Karpas-422 (cell line): ENCODE measurements at places on chromosomes 7 and 10. TPM values are rescaled to one million over a fixed set of nuclear protein-coding genes. Genes with fewer than 3 reads are reported as not detected.

KAZALD1 gene
- 21.5 and 50.1 TPM in 2 replicates for total RNA-seq

PRKCQ gene
- not detected in 2 replicates for total RNA-seq

SKIDA1 gene
- total RNA-seq: 0.22 and 1.5 TPM in 2 replicates

HOXA1 gene
- 4.1 and 4.4 TPM in 2 replicates for total RNA-seq

NPC1L1 gene
- not detected in 2 replicates for total RNA-seq

CALHM1 gene
- total RNA-seq: 0.30 and 0.61 TPM in 2 replicates

DNA sequence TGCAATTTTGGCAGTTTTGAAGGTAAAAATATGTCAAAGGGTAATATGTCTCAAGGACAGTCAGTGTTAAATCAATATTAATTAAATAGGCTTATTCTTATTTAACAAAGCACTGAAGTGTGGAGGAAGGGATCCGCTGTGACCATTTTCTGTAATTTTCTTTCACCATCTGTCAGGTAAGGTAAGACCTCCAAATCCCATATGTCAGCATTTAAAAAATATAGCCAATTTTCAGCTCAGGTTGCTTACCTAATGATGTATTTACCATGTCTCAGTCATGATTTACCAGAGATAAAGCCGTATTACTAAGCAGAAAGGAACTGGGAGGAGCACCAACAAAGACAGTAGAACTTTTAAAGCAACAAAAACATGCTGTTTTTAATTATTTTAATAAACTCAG lies 683.9 kb downstream of the CCSER2 start:
- no peak overlapping the region for H3K27ac ChIP-seq
- H3K4me3 ChIP-seq: no peak overlapping the region
- no peaks in the 10 kb centered on the region for H3K4me1 ChIP-seq
- no peaks in the 10 kb centered on the region for H3K27me3 ChIP-seq
- no peaks in the 10 kb centered on the region for H3K36me3 ChIP-seq

DNA sequence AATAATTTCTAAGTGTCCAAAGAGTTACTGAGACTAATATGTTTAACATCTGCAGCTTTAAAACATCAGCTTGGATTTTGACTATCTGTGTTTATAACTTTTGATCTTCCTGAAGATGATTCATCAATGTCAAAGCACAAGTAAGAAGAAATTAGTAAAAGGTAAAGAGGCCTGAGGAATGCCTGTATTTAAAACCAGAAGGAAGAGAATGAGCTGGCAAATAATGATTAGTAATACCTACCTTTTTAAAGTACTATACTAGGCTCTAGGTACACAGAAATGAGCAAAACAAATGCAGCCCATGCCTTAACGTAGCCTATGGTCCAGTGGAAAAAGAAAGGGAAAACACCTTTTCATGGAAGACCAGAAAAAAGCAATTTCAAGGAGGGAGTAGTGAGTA lies 158.0 kb downstream of the KCND2 start:
- H3K4me1 ChIP-seq: no peaks in the 10 kb centered on the region
- no peak overlapping the region for H3K4me3 ChIP-seq
- DNase-seq: no peak
- no peaks in the 10 kb centered on the region for H3K27me3 ChIP-seq
- H3K27ac ChIP-seq: no peak overlapping the region

GRCh38 chr7:3760651-3761050 lies 459.6 kb downstream of the SDK1 start:
- no peak overlapping the region for H3K27ac ChIP-seq
- H3K4me3 ChIP-seq: no peak overlapping the region
- no peaks in the 10 kb centered on the region for H3K27me3 ChIP-seq
- peaks cover 6% of the 10 kb centered on the region; the same call in 1 of the 2 replicates for H3K4me1 ChIP-seq

DNA sequence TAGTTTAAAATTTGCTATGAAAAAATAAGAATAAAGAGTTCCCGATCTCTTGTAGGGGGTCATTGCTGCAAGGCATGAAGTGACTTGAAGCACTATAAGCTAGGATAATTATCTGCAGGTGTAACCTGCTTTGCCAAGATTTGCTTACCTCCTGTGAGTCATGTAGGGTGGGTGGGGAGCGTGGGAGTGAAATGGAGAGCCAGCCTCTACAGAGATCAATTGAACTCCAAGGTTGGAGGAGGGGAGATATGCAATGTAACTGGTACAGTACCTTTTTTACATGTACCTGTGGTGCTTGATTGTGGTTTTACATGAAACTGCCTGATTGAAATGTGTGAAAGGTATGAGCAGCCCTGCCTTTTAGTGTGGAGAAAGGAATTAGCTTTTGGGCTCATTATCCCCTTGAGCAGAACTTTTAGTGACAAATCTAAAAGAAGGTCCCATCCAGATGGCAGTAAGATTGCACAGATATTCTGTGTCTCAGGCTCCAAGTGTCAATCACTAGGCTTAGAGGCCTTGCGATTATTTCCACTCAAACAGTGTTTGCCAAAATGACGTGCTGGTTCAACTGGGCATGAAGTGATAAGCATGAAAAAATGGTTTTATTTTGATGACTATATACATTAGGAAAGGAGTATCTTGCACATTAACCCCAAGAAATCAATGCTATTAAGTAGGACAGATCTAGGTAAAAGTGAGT lies 138.6 kb upstream of the GRB10 start:
- H3K27me3 ChIP-seq: no peaks in the 10 kb centered on the region
- H3K27ac ChIP-seq: no peak overlapping the region
- H3K4me3 ChIP-seq: no peak overlapping the region
- DNase-seq: no peak

DNA sequence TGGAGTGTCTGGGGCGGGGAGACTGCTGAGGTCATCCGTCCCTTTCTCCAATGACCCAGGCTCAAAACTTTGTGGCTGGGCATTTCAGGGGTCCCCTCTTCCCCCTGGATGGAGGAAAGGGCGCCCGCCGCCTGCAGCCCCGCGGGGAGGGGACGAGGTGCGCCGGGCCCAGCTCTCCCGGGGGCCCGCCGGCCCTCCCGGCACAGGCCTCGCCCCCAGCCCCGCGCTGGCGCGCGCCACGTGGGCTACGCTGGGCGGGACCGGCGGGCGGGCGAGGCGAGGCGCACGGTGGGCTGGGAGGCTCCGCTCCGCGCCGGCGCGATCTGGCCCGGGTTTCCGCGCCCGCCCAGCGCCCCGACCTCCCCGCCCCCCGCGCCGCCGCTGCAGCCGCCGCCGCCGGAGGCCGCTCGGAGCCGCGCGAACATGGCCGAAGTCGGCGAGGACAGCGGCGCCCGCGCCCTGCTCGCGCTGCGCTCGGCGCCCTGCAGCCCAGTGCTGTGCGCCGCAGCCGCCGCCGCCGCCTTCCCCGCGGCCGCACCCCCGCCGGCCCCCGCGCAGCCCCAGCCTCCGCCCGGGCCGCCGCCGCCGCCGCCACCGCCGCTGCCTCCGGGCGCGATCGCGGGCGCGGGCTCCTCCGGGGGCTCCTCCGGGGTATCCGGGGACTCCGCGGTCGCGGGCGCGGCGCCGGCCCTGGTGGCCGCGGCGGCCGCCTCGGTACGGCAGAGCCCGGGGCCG lies at the start of gene FOXK1:
FOXK1 (plus strand) TSS at position 410 of the 735 bp plus-strand sequence; CDS start at position 424, 14 bp downstream.
- peak; percentile 93 for DNase-seq
- 0 out of 2 replicates have a peak within 1 kb of the TSS, but pooled peaks have one; percentile 34 for H3K27ac ChIP-seq
- H3K4me3 ChIP-seq: peak within 1 kb of the TSS; percentile 100
- H3K36me3 ChIP-seq: peaks cover 4% of the 10 kb centered on the region; the same call in 1 of the 2 replicates

DNA sequence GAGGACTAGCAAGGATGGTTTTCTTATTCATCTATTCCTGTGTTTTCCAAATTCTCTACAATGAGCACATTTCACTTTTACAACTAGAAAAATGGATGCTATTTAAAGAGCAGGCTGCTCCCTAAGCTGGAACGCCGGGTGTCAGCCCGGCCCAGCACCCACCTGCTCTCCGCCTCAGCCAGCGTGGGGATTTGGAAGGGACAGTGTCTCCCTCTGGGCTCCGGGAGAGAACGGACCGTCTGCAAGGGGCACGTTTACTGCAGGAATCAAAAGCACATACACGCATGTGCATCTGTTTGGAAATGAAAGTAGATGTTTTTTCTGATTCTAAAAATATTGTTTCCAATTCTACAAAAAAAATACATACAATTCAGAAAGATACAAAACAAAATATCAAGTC lies 2.3 kb upstream of the JAKMIP3 start:
- H3K36me3 ChIP-seq: no peaks in the 10 kb centered on the region
- H3K4me3 ChIP-seq: no peak overlapping the region
- no peak overlapping the region for H3K27ac ChIP-seq
- H3K4me1 ChIP-seq: no peaks in the 10 kb centered on the region
- DNase-seq: no peak

GRCh38 chr7:30654296-30655090 lies 27.8 kb downstream of the CRHR2 start:
- no peaks in the 10 kb centered on the region for H3K36me3 ChIP-seq
- no peaks in the 10 kb centered on the region for H3K27me3 ChIP-seq
- no peak for DNase-seq
- no peaks in the 10 kb centered on the region for H3K4me1 ChIP-seq
- no peak overlapping the region for H3K4me3 ChIP-seq
- H3K27ac ChIP-seq: no peak overlapping the region

DNA sequence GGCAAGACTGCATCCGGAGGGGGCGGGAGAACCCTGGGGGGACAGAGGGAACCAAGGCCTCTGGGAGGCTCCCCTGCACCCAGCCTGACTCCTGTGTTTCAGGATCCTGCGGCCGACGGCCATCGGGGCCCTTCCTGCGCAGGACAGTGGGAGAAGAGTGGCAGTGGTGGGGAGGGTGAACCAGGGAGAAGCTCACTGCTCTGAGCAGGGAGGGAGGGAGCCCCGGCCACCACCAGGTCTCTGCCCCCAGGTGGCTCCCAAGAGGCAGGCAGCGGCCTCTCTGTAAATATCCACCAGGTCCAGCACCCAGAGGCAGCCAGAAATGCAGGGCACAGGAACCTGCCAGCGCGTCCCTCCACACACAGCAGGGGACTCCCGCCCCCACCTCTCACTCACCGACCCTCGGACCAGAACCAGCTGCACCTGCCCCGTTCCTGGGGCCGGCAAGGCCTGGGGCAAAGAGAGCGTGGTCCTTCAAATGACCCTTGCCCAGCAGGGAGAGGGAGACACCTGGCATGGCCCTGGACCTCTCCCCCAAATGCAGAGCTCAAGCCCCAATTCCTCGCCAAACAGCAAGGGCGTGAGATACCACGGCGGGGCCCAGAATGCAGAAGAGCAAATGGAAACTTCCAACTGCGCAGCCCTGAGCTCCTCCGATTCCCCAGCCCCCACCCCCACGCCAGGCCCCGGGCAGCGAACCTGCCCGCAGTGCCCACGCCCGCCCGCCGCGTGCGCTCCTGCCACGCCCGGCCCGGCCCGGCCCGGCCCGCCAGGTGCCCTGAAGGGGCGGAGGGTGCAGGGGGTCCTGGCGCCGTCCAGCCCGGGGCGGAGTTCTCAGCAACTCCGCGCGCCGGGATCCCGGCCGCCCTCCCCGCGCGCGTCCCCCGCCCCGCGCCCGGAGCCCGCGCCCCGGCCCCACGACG lies 805 bp downstream of the RASGEF1A start:
- no peaks in the 10 kb centered on the region for H3K36me3 ChIP-seq
- H3K4me3 ChIP-seq: no peak overlapping the region
- no peaks in the 10 kb centered on the region for H3K27me3 ChIP-seq

- no peak overlapping the region for H3K27ac ChIP-seq
- peaks cover 15% of the 10 kb centered on the region for H3K4me1 ChIP-seq
- DNase-seq: no peak
- no peak overlapping the region for H3K4me3 ChIP-seq
- peaks cover 22% of the 10 kb centered on the region; the same call in 1 of the 2 replicates for H3K36me3 ChIP-seq
Measured at GRCh38 chr10:7301006-7301778, 109.6 kb downstream of the SFMBT2 start.

- H3K27ac ChIP-seq: no peak overlapping the region
- H3K36me3 ChIP-seq: no peaks in the 10 kb centered on the region
- no peak for DNase-seq
- H3K27me3 ChIP-seq: no peaks in the 10 kb centered on the region
- no peaks in the 10 kb centered on the region for H3K4me1 ChIP-seq
Measured at GRCh38 chr7:136709876-136710275, 158.6 kb upstream of the CHRM2 start.

DNA sequence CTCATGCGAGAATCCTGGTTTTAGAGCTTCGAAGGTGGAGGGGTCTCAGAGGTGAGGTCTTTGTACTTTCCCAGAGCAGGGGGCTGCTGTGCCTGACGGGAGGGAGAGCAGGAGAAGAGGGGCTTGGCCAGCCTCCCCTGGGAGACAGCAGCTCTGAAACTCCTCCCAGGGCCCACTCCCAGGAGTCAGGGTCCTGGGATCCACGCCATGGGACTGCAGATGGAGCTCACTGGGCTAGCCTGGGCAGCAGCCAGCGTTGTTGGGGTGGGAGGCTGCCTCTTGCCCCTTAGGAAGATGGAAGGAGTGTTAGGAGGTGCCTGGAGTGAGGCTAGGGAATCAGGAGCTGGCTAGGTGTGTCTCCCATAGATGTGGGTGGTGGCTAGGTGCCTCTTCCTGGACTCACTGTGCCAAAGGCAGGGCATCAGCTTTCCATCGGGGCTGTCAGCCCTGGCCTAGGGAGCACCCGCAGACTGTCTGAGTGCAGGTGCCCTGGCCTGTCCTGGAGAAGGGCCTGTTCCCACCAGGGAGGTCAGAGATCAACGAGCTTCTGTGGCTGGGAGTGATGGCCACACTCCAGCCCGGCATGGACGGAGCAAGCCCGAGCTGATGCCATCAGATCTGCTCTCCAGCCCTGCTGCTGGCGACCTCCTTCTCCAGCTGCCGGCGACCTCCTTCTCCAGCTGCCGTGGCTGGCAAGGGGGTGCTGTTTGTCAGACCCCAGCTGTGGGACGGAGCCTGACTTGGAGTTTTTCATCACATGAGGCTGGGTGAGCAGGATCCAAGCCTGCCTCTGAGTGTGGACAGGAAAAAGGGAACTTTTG lies 111.3 kb downstream of the PTPN20 start:
- H3K36me3 ChIP-seq: no peaks in the 10 kb centered on the region
- H3K4me1 ChIP-seq: no peaks in the 10 kb centered on the region
- no peak overlapping the region for H3K4me3 ChIP-seq

- no peak overlapping the region for H3K4me3 ChIP-seq
- no peaks in the 10 kb centered on the region for H3K4me1 ChIP-seq
- no peak for DNase-seq
- H3K36me3 ChIP-seq: no peaks in the 10 kb centered on the region
- H3K27ac ChIP-seq: no peak overlapping the region
Measured at GRCh38 chr7:142355328-142355727, 97.5 kb upstream of the PRSS58 start.

GRCh38 chr7:37901236-37901827 lies 15.3 kb downstream of the SFRP4 start:
- no peaks in the 10 kb centered on the region for H3K36me3 ChIP-seq
- H3K27ac ChIP-seq: no peak overlapping the region
- DNase-seq: peak; percentile 70
- H3K4me1 ChIP-seq: no peaks in the 10 kb centered on the region
- no peaks in the 10 kb centered on the region for H3K27me3 ChIP-seq
- no peak overlapping the region for H3K4me3 ChIP-seq

- H3K27me3 ChIP-seq: no peaks in the 10 kb centered on the region
- H3K27ac ChIP-seq: no peak overlapping the region
- H3K4me1 ChIP-seq: no peaks in the 10 kb centered on the region
- no peak for DNase-seq
Measured at GRCh38 chr7:139488810-139489209, 5.3 kb upstream of the KLRG2 start.

GRCh38 chr10:79111427-79111826 lies 42.7 kb downstream of the ZMIZ1 start:
- DNase-seq: no peak
- no peak overlapping the region for H3K27ac ChIP-seq
- peaks cover 16% of the 10 kb centered on the region for H3K4me1 ChIP-seq
- H3K36me3 ChIP-seq: no peaks in the 10 kb centered on the region
- no peaks in the 10 kb centered on the region for H3K27me3 ChIP-seq
- H3K4me3 ChIP-seq: no peak overlapping the region

GRCh38 chr10:60142736-60143135 lies 236.4 kb upstream of the CCDC6 start:
- no peak overlapping the region for H3K4me3 ChIP-seq
- H3K27me3 ChIP-seq: no peaks in the 10 kb centered on the region
- H3K4me1 ChIP-seq: peaks cover 25% of the 10 kb centered on the region
- H3K27ac ChIP-seq: no peak overlapping the region
- H3K36me3 ChIP-seq: no peaks in the 10 kb centered on the region
